BE2C (cell line): ENCODE measurements at places on chromosomes 7 and 10.

- no peak for DNase-seq
Measured at GRCh38 chr7:23524473-23524872, 7.3 kb downstream of the TRA2A start.

DNA sequence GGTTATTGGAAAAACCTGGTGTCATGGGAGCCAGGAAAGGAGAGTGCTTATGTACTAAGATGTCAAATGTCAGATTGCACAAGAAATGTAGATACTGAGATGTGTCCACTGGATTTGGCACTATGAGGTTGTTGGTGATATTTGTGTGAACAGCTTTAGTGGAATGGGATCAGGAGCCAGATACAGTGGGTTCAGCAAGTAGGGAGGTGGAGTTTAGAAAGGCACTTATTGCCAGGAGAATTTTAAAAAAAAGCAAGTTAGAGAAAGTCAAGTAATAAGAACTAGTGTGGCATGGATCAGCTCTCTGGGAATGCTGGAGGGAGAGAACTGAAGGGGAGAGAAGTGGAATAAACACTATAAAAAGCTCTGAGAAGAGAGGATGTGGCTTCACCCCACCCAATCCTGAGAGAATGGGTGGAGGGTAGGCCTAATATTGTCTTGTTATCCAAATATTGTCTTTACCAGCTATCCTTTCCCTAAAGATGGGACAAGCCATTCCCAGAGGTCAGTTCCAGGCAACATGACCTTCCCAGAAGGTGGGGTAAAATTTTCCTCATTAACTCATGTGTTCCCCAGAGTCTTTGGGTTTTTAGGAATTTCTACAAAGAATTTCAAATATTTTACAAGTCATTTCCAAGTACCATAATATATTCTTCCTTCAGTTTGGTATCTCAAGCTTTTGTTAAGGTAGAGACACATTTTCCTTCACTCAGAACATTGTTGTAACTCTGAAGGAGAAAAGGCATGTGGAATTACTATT, 42.3 kb downstream of the ENTPD1 start:
- DNase-seq = no peak

- no peak for DNase-seq
Measured at GRCh38 chr10:103951942-103952341, 15.0 kb upstream of the SLK start.

DNA sequence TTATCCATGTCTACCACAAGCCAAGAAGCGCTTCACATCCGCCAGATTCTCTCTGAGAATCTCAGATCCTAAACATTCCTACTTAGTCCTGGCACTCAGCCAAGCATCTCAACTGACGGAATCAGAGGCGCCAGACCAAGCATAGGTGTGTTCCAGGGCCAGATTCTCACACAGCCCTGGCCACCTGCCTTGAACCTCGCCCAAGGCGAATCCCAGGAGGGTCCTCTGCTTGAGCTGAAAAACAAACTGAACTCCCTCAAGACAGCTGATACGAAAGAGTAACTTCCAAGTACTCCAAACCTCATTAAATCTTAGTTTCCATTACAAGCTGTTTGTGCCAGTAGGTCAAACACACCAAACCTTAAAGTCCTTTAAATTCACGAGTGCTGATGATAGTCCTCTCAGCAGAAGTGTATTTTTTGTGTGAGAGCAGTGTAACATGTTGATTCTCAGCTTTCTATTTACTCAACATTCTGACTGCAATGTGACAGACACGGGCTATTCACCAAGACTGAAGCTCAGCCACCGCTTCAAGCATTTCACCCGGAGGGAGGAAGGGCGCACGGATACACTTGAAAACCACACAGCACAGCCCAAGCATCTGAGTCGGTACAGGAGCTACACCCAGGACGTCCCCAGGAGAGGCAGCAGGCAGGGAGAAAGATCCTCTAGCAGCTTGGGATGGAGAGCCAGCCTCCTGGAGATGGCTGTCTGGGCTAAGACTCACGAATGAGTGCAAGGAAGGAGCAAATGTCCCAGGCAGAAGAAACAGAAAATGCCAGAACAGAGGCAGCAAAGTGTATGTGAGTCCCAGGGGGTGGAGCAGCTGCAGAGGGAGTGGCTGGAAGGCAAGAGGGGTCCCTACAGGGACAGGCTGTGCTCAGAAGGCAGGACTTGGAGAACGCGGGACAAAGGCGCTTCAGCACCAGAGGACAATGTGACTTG, 6.0 kb downstream of the PARD3 start:
- peak; percentile 33 for DNase-seq

- DNase-seq = no peak
Measured at GRCh38 chr10:106436123-106436715, 728.3 kb downstream of the SORCS1 start.

- no peak for DNase-seq
Measured at GRCh38 chr10:43128958-43129706, 9.1 kb upstream of the CSGALNACT2 start.

DNA sequence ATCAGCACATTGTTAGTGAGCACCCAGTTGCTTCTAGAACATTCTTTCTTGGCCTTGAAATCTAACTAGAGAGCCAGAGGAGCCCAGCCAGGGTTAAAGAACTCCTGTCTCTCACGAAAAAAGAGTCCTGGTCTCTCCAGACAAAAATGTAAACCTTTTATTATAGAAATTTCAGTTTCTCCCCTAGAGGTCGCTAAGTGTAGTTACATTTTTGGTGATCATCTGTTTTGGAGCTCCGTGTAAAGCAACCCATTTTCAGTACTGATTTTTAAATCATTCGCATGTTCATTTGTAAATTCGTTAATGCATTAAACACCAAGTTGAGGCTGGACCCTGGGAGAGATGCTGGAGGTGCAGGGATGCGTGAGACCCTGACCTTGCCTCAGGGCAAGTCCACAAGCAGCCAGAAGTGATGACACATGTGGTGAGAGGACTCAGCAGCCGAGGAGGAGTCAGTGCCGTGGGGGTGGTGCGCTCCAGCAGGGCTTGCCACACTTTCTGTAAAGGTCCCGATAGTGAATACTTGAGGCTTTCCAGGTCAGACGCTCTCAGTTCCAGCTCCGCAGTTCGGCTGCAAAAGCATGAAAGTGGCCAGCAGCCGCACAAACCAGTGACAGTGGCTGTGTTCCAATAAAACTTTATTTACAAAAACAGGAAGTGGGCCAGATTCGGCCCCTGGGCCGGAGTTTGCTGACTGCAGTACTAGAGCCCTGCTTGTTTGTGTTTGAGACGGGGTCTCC, 578.6 kb upstream of the FOXK1 start:
- no peak for DNase-seq

DNA sequence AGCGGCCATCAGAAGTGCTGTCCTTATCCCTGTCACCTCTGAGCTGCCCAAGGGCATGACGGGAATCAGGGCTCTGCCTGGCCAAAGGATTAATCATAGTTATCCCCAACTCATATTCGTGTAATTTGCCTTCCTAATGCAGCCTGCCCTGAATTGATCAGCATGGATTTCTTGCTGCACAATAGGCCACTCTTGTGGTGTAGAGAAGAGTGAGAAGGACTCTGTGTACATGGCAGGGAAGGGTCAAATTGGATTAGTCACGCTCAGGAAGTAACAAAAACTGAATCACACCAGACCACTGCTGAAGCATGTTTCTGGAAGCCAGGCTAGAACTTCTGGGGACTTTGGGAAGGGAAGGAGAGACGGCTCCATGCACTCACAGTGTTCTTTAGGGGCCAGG, 227.0 kb downstream of the BUB3 start:
- DNase-seq = no peak

GRCh38 chr10:1395481-1396296, 339.5 kb downstream of the WDR37 start:
- no peak for DNase-seq

GRCh38 chr10:7085147-7085912, 325.5 kb downstream of the SFMBT2 start:
- DNase-seq = no peak

- DNase-seq = peak; percentile 40
Measured at GRCh38 chr10:110568055-110568735, 700 bp downstream of the SMC3 start.

DNA sequence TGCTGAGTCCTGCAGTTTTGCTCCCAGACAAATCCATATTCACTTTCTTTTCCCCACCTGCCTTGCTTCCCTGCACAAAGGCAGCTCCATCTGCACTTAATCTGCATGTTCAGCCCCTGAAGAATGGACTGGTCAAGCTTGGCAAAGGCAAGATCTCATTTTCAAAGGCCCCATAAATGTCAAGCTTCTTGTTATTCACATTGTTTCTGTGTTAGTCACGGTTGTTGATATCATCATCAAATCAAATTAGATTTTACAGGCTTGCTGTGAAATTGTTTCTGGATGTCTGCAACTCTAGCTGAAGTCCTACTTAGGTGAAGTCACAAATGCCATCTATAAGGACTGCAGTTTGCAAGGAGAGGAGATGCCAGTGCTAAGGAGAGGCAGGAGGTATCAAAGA, 91.0 kb downstream of the GPAM start:
- no peak for DNase-seq

DNA sequence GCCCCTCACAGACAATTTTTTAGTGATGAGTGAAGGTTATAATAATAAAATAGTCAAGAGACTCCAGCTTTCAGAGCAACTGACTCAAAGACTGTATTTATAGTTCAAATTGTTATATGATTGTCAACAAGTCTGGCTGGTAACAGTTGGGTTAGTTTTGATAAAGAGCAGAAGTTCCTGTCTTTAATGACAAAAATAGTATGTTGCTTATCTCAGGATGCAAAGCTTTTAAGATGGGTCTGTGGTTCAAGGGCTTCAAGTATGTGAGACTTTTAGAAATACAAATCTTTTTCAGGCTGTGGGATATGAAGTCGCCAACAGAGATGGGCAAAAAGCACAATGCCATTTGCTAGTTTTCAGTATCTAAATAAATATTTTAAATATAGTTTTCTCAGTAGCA, 118.4 kb downstream of the ABCA13 start:
- DNase-seq = no peak

- DNase-seq = no peak
Measured at GRCh38 chr7:30931161-30931928, 19.7 kb downstream of the AQP1 start.

DNA sequence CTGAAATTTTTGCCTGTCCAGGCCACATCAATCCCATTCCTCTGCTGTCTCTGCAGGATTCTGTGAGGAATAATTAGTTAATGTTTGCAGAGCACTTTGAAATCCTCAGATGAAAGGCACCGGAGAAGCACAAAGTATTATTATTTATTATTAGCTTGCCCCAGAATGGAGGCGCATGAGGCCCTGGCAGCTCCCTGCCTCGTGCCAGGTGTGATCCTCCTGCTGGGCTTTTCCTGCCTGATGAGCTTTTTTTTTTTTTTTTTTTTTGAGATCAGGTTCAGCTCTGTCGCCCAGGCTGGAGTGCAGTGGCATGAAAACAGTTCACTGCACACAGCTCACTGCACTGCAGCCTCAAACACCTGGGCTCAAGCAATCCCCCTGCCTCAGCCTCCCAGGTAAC, 65.2 kb downstream of the TCF7L2 start:
- no peak for DNase-seq

GRCh38 chr10:10527861-10528562, 489.7 kb upstream of the CELF2 start:
- DNase-seq = no peak

GRCh38 chr10:77279207-77279606, 358.4 kb downstream of the KCNMA1 start:
- no peak for DNase-seq

DNA sequence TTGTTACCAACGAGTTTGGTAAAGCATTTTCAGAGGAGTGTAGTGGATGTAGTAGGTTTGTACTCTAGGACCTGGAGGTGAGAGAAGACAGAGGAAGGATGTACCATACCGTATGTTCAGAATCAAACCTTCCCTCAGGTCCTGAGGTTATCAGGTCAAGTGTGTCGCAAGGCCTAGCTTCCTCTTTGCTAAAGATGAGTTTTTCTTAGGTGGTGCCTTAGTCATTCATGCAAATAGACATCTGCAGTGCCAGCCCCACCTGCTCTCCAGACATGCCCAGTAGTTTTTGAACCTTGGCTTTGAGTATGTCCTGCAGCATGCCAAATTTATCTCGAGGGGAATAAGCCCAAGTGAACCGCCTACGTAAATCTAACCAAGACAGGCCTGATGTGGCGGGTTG, 71.3 kb downstream of the HDAC9 start:
- DNase-seq = no peak

DNA sequence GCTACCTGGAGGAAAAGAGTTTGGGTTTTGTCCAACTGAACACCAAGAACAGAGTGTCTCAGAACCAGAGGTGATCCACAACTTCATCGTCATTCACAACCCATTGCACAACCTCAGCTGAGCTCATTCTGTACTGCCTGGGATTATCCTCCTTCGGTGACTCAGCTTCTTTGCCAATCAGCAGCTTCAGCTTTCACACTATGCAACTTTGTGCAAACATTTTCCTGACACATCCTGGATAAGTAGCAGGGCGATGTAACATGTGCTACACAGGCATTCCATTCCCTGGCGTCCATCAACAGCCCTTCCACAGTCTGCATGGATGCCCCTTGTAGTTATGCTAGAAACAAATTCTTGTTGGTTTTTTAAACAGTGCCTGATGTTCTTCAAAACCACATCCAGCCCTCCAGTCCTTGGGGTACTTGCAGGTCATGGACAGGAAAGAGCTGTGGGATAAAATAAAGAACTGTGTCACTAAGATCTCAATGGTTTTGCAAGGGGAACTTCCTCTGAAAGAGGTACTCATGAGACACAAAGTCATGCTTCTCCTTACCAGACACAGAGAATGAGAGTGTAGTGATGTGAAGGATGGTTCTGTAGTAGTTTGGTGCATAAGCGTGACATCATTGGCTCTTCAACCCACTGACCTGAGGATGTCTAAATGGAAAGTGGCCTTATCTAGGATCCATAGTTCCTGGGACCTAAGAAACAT, 478.5 kb downstream of the KIF20B start:
- no peak for DNase-seq

GRCh38 chr7:144438759-144439158, 35.3 kb upstream of the NOBOX start:
- DNase-seq = no peak

GRCh38 chr7:158702944-158703343, 1.7 kb downstream of the NCAPG2 start:
- DNase-seq = no peak

DNA sequence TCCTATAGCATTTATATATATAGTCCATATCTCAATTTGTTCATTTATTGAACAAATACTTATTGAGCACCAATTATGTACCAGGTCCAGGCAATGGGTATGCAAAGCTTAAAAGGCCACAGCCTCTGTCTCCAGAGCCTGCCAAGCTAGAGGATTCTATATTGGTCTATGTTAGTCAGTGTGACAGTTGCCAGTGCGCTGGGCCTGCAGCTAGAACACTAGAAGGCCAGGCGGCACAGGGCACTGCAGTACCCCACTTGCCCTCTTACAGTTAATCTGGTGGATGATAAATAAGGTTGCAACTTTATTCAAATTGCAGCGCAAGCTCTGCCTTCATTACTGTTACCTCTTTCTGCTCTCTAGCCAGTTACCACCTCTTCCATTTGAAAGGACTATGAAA, 68.8 kb downstream of the PPP1R3C start:
- no peak for DNase-seq

DNA sequence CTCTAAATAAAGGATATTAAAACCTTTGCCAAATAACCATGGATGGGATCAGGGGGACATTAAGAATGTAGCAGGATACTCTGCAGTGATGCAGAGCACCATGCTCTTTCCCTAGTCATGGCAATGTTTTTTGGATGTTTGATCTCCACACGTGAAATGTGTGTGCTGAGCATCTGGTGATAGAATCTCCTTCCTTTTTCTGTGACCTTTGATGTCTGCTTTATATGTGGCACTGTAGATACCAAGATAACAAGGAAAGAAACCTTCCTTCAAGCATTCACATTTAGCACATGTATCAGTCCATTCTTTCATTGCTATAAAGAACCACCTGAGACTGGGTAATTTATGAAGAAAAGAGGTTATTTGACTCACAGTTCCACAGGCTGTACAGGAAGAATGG, 87.7 kb upstream of the CYP2C9 start:
- no peak for DNase-seq
